Parietal lobe (tissue), 2 donors: ENCODE measurements at places on chromosomes 7 and 10. TPM values are rescaled to one million over a fixed set of nuclear protein-coding genes. Genes with fewer than 3 reads are reported as not detected.

Gene HDAC9
- 195 TPM for total RNA-seq

Gene POLR2J3
- total RNA-seq = 90.1 TPM

Gene FFAR4
- total RNA-seq = not detected

Gene IGFBP1
- not detected for total RNA-seq

Gene CYP2W1
- not detected for total RNA-seq

Gene HOXA10
- total RNA-seq = not detected

Gene ADAP1
- 30.4 TPM for total RNA-seq

Gene CYP2E1
- 16.3 TPM for total RNA-seq

Gene TRIM4
- total RNA-seq = 20.7 TPM

Gene AKR1E2
- 36.3 TPM for total RNA-seq

Gene KAZALD1
- total RNA-seq = 0.94 TPM

Gene ZNF438
- total RNA-seq = 7.5 TPM

Gene NRF1
- total RNA-seq = 42.9 TPM

Gene VOPP1
- 117 TPM for total RNA-seq

Gene SPAG6
- total RNA-seq = 0.94 TPM

Gene FKBP6
- not detected for total RNA-seq

Gene ABCB8
- 67.6 TPM for total RNA-seq

Gene MYO3A
- 8.5 TPM for total RNA-seq

Gene GDF2
- total RNA-seq = not detected

Gene ITPRID1
- total RNA-seq = 5.3 TPM

Gene NYAP1
- total RNA-seq = 38.5 TPM

Gene MUC3A
- 0.63 TPM for total RNA-seq

Gene STOX1
- total RNA-seq = 9.7 TPM

Gene SFXN3
- 99.2 TPM for total RNA-seq

Gene CHST3
- total RNA-seq = 7.8 TPM

Gene ADGRA1
- total RNA-seq = 5.3 TPM

Gene PIK3AP1
- total RNA-seq = 3.1 TPM

Gene RALA
- total RNA-seq = 30.0 TPM

Gene NCOA4
- 156 TPM for total RNA-seq

Gene CPSF4
- 59.2 TPM for total RNA-seq

Gene TET1
- 41.3 TPM for total RNA-seq

Gene GBX1
- not detected for total RNA-seq

Gene SFTPA1
- total RNA-seq = not detected

Gene PCDH15
- total RNA-seq = 14.7 TPM

Gene ALDH18A1
- 35.1 TPM for total RNA-seq

Gene OR13A1
- 0.63 TPM for total RNA-seq

Gene POLL
- total RNA-seq = 20.3 TPM

Gene INTS1
- total RNA-seq = 56.0 TPM

Gene EBF3
- 0.31 TPM for total RNA-seq

Gene ASZ1
- not detected for total RNA-seq

Gene INMT
- not detected for total RNA-seq

Gene TUBAL3
- total RNA-seq = not detected

Gene AS3MT
- total RNA-seq = 13.8 TPM

Gene BBIP1
- total RNA-seq = 77.6 TPM

Gene VAX1
- total RNA-seq = 2.5 TPM

Gene GPR22
- 88.9 TPM for total RNA-seq

Gene SHH
- total RNA-seq = 0.63 TPM
